ENCODE measurements at places on chromosomes 11 and 22.

- no peak for DNase-seq
These were observed 3.6 kb downstream of the PIK3IP1 start for GRCh38 chr22:31288496-31289240.

GRCh38 chr11:119266517-119267255 lies 50.2 kb downstream of the MCAM start:
- DNase-seq = no peak

GRCh38 chr11:65653229-65654225 lies 9.2 kb downstream of the RELA start:
- DNase-seq = no peak

GRCh38 chr11:103257360-103257759 lies 148.1 kb downstream of the DYNC2H1 start:
- DNase-seq = no peak

- no peak for DNase-seq
These were observed 12.6 kb downstream of the CACNA1I start for GRCh38 chr22:39583066-39583667.

GRCh38 chr11:613369-613968 lies 2.3 kb downstream of the IRF7 start:
- DNase-seq = no peak

- DNase-seq = no peak
These were observed 4.9 kb downstream of the LGALS1 start for GRCh38 chr22:37680191-37680851.

DNA sequence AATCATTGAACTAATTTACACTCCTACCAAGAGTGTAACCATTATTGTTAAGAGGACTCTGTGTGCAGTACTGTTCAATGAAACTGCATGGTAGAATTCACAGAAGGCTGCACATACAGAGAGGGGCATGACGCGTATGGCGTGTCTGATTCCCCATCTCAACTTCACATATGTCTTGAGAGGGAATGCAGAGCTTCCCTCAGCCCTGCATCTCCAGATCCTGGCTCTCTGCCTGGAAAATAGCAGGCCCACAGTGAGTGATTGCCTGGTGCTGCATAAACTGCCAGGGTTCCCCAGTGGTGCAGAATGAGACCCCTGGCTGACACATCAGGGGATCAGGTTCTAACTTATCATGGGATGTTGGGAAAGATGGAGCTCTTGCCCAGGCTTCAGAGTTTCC lies 260.2 kb upstream of the ISX start:
- DNase-seq = no peak

DNA sequence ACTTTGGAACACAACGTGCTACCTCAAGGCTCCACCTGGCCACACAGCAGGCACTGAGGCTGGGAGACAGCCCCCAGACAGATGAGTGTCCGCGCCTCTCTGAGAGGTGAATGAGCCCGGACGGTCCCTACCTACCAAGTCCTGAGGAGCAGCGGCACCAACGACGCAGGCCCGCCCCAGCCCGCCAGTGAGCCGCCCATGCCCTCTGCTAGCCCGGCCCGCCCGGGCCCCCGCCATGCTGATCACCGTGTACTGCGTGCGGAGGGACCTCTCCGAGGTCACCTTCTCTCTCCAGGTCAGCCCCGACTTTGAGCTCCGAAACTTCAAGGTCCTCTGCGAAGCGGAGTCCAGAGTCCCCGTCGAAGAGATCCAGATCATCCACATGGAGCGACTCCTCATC lies at the start of gene DDI1:
TSS of gene DDI1 (plus strand) at position 53 of the 400 bp plus-strand sequence. CDS start at position 236, 183 bp downstream.
- DNase-seq = no peak

DNA sequence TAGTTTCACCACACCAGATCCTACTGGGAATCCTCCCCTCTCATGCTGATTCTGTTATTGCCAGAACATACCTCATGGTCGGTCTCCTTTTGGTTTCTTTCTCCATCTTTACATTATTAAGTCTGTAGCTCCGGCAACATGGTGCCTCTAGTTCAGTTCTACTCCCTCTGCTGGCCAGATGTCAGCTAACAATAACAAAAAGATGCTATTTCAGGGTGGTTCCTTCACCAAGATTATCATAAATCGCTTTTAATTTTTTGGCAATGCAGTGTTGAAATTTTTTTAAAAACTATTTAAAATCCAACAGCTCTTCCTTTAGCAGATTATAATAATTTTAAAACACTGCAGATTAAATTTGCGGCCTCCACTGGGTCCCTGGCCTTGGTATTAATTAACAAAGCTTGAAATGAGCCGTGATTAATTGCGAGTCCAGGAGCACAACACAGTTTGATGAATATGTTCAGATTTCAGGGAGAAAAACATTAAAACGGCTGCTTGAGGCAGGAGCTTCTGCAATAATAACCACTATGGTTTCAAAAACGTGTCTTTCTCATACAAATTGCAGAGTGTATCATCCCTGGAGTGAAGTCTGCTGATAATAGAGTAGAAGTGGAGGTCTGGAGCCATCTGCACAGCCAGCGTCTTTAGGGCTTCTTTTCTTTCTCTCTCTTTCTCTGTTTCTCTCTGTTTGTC lies 492.9 kb upstream of the KIRREL3 start:
- DNase-seq = no peak

GRCh38 chr11:67167719-67168118 lies 48.7 kb downstream of the KDM2A start:
- no peak for DNase-seq

GRCh38 chr11:1502954-1503707 lies 16.6 kb upstream of the MOB2 start:
- no peak for DNase-seq

DNA sequence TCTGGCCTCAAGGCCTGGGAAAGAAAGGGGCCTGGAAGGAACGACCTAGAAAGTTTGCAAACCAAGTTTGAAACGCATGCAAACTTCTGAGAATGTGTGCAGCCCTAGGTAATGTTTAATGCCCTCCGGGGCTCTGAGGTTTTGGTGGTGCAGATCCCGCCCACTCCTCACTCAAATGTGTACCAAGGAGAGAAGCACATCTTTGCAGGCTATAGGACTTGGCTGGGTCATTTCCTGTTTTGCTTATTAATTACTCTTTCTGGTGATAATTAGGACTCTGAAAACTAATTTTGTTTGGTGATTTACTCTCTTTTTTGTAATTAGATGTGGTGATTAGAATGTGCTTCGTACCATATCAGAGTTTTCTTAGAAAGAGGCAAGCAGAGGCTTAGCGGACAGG lies 625.9 kb upstream of the CADM1 start:
- no peak for DNase-seq

- no peak for DNase-seq
These were observed 679 bp downstream of the TUG1 start for GRCh38 chr22:30969532-30970355.

- DNase-seq = no peak
These were observed 454.7 kb downstream of the INSC start for GRCh38 chr11:15569305-15570025.

GRCh38 chr11:72634472-72635095 lies 39.6 kb downstream of the PDE2A start:
- no peak for DNase-seq

GRCh38 chr22:37098976-37099591 lies 10.4 kb downstream of the TMPRSS6 start:
- DNase-seq = no peak

DNA sequence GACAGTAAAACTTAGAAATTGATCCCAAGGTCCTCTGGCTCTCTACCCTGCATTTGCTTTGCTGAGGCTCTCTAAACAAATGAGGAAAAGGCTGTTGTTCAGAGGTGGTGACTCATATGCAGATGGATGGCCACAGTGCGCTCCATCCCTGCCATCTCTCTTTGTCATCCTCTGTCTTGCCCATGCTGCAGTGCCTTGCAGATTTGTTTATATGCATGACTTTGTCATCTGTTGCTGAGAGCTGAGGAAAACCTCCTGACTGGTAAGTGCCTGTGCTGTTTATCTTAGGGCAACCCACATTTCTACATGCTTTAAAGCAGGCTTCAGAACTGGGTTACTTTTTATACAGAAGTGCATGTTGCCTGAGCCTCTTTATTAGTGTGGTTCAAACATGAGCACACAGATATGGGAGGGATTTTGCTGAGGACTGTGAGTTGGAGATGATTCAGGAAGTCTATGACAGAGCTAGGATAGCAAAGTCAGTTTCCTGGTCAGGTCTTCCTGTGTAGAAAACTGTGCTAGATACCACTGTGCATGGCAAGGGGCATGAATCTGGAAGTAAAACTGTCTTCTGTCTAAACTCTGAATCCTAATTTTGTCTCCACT lies 57.4 kb downstream of the JAM3 start:
- DNase-seq = no peak

DNA sequence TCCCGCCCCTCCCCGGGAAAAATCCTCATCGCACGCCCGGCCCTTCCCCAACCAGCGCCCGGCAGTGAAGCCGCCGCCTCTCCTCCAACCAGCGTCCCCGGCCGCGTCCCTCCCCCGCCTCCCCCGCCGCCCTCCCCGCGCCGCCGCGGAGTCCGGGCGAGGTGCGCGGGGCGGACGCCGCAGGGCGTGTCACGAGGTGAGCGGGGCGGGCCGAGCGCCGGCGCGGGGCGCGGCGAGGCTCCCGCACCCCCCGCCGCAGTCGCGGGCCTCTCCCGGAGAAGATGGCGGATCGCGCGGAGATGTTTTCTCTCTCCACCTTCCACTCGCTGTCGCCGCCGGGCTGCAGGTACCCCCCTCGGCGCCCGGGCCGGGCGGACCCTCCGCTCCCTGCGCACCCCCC lies at the start of gene MAPK8IP2:
TSS of gene MAPK8IP2 (plus strand) at position 256 of the 400 bp plus-strand sequence. CDS start at position 282, 26 bp downstream.
- DNase-seq = no peak

- DNase-seq = peak; percentile 91
These were observed 147.3 kb downstream of the FEZ1 start for GRCh38 chr11:125348674-125349309.

DNA sequence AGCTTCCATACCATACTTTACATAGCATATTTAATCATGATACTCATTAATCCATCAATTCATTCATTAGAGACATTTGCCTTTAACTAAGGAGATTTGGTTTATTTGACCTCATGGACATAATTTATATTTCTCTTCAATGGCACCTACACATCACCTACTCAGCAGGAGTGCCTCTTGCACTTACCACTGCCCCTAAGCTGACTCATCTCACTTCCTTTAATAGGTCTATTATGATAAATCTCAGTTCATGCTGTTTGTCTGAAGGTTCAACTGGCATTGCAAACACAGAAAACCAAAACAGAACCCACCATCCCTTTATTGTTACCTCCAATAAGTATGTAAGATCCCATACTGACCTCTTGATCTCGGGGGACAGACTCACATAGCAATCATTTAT lies 186.7 kb downstream of the LUZP2 start:
- DNase-seq = no peak

DNA sequence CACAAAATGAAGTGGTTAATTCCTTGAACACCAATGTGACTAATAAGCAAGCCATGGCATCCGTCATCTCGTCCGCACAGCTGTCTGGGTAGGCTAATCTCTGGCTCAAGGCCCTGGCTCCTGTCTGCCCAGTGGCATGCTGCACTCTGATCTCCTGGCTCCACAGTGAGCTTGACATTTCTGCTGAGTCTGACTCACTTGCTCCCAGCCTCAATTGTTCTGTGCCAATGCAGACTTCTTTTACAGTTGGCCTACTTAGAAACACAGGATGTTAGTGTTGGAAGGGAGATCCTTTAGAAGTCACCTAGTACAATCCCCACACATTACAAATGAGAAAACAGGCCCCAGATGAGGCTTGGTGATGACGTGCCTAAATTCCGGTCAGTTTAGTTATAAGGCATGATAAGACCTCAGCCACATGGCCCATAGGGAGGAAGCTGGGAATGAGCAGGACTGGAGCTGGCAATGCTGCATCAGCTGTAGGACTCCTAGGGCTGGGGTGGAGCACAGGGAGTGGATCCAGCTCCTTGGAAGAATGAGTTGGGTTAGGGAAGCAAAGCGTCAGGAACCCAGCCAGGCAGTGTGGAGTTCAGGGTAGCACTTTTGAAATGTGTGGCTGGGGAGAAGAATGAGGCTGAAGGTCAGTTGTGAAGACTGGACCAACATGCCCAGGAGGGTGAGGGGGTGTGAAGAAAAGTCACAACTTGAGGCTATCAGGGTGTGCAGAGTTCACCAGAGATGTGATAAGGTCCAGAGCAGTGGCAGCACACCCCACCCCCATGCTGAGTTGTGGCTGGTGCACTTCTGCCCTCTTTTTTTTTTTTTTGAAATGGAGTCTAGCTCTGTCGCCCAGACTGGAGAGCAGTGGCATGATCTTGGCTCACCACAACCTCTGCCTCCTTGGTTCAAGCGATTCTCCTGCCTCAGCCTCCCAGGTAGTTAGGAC lies 70.2 kb upstream of the EED start:
- DNase-seq = peak; percentile 85

DNA sequence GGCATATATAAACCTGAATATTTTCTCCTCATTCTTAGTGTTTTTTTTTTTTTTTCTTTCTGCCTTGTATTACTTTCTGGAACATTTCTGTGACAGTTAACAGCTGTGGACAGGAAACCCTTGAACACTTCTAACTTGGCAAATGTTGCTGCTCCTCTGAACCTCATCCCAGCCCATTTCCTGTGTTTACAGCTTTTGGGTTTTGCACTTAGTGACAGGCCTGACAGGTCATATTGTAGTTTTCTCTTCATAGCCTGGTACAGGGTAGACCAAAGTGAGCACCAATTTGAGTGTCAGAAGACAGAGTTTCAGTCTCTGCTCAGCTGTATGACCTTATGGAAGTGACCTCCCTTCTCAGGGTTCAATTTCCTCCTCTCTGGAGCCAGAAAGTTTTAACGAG lies 91.6 kb downstream of the STIM1 start:
- DNase-seq = no peak

DNA sequence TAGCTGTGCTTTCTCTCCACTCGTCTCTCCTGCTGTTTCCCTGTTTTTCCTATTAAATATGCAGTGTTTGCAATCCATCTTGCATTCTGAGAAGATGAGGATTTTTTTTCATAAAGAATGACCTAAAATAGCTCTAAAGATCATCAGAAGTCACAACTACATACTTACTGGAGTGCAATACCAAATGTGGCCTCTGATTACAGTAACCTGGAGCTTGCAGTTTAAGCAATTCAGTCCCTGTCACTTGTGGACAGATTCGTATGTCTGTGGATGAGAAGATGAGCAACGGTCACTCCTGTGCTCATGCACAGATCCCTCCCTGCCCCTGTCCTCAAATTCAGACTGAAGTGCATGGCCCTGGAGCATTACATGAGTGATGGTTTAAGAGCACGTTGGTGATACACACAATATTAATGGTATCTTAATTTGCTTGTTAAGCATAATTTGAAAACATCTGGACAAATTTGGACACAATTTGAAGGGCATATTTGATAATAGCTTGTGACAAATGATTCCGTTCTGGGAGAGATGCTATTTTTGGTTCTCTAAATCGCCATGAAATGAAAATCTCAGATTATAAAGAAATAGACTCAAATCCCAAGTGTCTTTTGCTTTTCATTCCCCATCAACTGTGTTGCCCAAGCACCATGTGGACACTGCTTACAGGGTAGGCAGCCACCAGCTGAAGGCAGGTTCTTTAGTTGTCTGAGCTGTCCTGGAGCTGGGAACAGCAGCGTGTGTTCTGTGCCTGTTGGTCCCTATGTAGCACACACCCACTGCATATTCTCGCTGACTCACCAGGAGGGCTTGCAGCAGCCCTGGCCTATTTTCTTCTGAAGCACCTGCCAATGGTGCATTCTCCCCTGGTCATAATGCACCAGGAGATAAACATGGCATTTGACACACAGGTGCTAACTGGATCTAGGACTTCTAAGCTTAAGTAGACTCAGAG lies 32.6 kb upstream of the PRAME start:
- DNase-seq = no peak

GRCh38 chr11:124190298-124191139 lies 7.4 kb downstream of the OR10D3 start:
- no peak for DNase-seq
